CD4-positive, alpha-beta T cell treated with Interleukin-17A for 4 hours (primary cell): ENCODE measurements at places on chromosomes 2 and 18.

- no peak for DNase-seq
Observed at GRCh38 chr2:61949714-61950560, 44.5 kb downstream of the COMMD1 start.

DNA sequence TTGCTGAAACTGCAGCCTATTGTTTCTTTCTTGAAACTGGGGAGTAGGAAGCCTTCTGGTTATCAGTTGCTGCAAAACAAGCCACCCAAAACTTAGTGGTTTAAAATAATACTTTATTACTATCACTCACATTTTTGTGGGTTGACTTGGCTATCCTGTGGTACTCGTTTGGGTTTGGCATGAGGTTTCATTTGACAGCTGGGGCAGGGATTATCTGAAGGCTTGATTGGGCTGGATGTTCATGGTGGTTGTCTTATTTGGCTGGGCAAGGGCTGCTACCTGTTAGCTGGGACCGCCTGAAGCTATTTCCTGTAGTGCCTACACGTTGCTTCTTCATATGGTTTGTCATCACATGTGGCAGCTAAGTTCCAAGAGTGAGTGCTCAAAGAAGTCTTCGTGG, 122.3 kb downstream of the PLCL1 start:
- no peak for DNase-seq

- peak; percentile 17 for DNase-seq
Observed at GRCh38 chr2:203327582-203327900, 653 bp upstream of the ABI2 start.

- no peak for DNase-seq
Observed at GRCh38 chr2:115071534-115071933, 629.1 kb downstream of the DPP10 start.

DNA sequence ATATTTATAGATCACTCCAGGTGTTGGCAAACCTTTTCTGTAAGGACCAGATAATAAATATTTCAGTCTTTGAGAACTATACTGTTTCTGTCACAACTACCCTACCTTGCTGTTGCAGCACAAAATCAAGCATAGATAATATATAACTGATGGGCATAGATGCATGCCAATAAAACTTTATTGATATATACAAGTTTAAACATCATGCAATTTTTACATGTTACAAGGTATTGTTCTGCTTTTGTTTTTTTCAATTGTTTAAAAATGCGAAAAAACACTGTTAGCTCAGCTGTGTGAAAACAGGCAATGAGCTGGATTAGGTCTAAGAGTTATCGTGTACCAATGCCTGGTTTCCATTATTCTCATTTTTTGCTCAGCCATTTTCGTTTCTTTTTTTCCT, 47.6 kb upstream of the FN1 start:
- no peak for DNase-seq

DNA sequence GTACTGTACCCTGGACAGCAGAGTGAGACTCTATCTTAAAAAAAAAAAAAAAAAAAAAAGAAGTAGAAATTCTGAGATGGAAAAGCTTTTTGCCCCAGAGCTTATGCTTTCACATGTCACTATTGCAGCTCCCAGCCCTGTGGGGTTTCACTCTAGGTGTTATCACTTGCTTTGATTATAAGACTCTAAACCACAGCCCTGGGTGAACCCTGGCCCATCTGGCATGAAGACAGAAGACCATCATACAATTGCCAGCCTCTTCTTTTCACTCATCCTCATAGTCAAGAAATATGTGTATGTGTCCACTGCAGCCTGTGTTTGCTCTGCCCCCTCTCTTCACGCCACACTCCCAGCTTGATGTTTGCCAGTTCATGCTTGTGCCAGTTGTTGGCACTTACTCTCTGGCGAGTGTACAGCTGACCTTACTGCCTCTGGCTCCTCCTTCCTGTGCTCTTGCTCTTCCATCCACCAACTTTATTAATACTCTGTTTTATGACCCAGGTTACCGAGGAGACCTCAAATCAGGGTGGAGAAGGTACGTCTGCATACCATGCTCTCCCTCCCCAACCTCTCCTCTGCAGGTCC, 136.7 kb upstream of the NCK2 start:
- no peak for DNase-seq

DNA sequence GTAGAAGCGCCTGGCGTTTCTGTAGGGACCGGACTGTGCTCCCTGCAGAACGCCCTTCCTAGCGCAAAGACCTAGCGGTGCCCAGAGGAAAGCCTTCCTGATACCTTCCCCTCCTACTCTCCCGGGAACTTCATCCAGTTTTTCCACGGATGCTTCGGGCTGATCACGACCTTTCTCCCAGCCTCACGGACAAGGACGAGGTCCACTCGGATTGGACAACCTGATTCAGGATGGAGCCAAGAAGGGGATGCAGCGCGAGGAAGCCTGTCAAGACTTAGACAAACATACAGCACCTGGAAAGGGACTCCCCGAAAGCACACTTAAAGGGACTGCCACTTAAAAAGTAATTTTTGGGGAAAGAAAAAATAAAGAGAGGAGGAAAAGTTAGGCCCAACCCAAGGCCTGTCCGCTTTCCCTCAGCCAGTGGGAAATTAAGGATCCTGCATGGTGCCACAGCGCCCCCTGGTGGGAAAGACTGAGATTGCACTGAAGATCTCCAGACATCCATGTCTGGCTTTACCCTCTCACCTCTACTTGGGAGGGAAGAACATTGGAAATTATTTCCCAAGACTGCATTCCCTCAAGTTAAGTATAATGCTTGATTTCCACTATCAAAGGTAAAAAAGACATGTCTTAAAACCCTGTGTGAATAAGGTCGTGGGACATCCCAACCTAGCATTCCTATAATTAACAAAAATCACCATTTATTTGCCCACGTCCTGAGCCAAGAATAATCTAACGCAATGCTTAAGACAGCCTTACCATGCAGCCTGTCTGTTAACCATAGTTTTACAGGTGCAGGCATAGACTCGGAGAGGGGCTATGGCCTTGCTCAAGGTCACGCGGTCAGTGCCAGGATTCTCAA, 13.4 kb upstream of the COPS8 start:
- DNase-seq: peak; percentile 79

DNA sequence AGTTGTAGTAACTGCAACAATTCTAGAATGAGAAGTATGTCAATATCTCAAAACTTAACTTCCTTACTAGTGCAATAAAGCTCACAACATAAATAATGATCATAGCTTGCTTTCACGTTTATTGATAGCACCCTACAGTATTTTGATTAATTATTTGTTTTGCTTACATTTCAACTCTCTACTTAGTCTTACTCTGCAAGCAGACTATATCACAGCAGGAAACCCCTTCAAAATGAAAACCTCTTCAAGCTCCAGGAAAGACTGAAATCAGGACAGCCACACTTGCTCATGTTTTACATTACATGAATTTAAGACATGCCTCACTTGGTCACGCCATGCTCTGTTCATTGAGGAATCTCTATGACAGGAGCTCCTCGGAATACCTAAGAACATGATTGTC, 3.3 kb downstream of the OLA1 start:
- DNase-seq: no peak

GRCh38 chr2:127683757-127684156, 8.4 kb upstream of the LIMS2 start:
- no peak for DNase-seq

- no peak for DNase-seq
Observed at GRCh38 chr2:228048838-228049490, 132.5 kb downstream of the SPHKAP start.

- DNase-seq: no peak
Observed at GRCh38 chr2:47237375-47238334, 82.5 kb upstream of the STPG4 start.

GRCh38 chr2:33060405-33060804, 113.7 kb downstream of the LTBP1 start:
- DNase-seq: no peak

- DNase-seq: no peak
Observed at GRCh38 chr2:239590995-239591915, 190.4 kb upstream of the HDAC4 start.

GRCh38 chr2:226180281-226180884, 619.2 kb downstream of the IRS1 start:
- DNase-seq: no peak

- DNase-seq: no peak
Observed at GRCh38 chr2:50449306-50449705, 582.6 kb downstream of the NRXN1 start.

GRCh38 chr2:59900728-59901452, 652.6 kb downstream of the BCL11A start:
- DNase-seq: no peak

DNA sequence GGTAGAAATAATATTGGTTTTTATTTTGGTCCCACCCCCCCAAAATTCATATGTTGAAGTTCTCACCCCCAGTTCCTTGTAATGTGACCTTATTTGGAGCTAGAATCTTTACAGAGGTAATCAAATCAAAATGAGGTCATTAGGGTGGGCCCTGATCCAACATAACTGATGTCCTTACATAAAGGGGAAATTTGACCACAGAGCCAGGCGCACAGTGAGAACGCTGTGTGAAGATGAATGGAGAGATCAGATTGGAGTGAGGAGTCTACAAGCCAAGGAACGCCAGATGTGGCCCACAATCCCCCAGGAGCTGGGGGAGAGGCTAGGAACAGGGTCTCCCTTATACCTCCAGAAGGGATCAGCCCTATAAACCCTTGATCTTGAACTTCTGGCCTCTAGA, 31.6 kb upstream of the TRIB2 start:
- no peak for DNase-seq

DNA sequence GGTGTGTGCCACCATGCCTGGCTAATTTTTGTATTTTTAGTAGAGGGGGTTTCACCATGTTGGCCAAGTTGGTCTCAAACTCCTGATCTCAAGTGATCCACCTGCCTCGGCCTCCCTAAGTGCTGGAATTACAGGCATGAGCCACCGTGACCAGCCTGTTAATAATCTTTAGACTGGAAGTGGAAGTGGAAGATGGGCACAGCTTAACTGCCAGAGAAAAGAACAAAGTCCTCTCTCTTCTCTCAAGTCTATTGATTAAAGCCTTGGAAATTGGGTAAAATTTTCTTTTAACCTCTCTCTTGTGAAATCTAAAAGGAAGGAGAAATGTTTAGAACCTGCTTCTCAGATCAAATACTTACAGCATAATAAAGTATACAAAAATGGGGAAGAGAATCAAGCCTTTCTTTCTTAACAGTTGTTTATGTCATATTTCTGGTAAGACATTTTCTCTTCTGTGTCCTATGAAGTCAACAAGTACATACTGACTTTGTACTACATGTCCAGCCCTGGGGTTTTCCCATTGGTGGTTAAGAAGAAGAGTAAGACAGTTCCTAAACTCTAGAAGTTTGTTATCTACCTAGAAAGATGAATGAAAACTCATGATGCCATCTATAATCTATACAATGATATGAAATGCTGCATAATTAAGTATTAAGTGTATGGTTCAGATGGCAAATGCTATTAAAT, 4.6 kb downstream of the TMEM169 start:
- no peak for DNase-seq
